ENCODE measurements at places on chromosomes 5 and 9.

DNA sequence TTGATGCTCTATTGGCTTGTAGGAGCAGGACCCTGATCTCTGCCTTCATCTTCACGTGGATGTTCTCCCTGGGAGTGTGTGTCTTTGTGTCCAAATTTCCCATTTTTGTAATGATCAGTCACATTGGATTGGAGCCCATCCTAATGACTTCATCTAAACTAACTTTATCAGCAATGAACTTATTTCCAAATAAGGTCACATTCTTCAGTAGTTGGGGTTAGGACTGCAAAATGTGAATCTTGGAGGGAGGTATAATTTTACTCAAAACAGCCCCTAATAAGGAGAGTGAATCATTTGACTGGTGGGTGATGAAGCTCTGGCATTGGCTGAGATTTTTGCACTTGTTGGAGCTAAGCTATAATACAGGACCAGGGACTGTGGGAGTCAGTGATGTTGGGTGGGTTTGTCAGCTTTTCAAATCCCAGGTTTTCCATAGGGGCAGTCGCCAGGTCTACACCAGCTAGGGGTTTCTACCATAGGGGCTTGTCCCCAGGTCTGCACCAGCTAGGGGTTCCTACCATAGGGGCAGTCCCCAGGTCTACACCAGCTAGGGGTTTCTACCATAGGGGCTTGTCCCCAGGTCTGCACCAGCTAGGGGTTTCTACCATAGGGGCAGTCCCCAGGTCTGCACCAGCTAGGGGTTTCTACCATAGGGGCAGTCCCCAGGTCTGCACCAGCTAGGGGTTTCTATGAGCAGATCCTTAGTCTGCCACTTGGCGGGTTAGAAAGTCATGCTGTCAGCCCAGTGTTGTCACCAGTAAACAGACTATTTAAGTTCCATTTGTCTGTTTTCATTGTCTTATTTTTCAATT lies 382.6 kb upstream of the DAP start:
- no peak for DNase-seq

DNA sequence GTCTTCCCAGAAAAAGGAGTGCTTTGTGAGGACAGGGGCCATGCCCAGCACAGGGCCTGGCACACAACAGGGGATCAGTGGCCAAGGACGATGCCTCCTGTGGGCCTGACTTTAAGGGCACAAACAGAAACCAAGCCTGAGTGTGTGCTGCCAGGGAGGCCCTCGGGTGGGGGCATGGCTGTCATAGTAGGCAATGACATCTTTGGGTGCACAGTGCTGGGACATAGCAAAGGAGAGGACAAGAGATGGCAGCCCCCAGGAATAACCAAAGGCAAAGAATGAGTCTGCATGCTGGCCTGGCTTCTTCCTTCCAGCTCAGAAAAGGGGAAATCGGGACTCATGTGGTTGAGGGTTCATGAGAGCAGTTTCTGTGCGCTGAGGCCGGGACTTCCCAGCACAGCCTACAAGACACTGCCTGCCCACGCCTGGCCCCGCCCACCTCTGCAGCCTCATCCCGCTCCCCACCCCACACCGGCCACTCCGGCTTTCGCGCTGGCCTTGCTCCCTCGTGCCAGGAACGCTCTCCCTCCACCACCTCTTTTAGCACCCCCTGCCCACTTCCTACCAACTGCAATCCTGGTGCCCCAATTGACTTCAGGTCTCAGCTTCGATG lies 13.8 kb upstream of the LHX2 start:
- no peak for DNase-seq

GRCh38 chr5:165015126-165015525 lies 1509.7 kb downstream of the MAT2B start:
- no peak for DNase-seq

DNA sequence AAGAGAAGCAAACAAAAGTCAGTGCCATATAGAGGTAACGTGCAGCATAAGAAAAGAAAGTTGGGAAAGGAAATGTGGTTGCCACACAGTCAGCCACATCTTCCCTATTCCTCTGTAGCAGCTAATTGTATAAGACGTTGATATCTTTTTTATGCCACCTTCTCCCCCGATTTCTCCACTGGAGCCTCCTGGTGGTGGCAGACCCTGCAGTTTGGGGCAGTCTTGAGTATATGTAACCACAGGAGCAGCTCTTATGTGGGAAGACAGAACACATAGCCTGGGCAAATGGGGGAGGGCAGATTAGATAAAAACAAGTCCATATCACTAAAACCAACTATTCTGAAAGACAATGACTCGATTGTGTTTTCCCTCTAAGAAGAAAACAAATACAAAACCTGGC lies 99.7 kb downstream of the PLCXD3 start:
- DNase-seq: no peak

DNA sequence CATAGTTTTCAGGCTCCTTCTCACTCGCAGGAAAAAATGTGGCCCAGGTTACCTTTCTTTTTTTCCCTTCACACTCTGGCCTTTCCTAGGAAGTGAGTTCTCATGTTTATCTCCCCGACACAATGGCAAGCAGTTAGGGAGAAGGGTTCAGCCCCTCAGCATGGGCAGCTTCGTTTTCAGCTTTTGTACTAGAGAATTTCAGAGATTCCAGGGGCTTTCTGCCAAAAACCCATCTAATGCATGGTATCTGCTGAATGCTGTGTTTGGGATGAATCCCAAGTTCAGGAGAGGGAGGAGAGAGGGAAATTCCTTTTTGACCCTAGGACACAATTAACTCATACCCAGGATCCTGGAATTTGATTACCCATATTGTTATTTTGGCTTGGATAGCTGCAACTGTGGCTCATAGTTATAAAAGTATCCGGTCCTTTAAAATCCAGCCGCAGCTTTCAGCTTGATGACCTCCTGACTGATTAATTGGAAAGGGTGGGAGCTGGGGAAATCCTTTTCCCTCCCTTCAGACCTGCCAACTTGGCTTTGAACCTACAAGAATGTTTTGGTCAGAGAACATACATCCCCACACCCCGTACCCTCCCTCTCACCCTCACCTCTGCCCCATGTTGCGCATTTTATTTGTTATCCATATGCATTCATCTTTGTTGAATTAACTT lies 78.4 kb downstream of the TMEM252 start:
- DNase-seq: no peak

DNA sequence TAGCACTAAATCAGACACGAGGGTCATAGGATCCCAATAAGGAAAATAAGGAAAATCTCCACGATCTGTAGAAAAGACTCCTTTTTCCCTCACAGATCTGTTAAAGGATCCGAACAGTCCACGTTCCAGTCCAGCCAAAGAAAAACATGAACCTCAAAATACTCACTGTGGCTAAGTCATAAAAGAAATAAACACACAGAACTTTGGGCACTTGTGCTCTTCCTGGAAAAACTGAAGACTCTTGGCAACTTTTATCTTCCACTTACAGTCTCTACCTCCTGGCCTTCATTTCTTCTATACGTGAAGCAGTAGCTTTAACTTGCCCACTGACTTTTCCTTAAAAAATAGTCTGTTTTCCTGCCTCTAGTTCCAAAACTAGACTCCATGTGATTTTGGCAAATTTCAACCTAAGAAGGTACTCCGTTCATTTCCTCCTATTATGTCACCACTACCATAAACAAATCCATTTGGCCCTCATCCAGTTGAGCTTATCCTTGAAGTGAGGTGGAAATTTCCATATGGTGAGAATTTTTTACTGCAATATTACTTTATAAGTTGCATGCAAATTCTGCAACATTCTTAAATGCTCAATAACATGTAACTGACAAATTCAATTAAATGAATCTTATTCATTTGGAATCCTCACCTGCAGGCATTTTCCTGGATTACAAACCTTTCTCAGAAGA lies 5.3 kb upstream of the LHFPL2 start:
- DNase-seq: no peak

- no peak for DNase-seq
These were observed 185.4 kb upstream of the SEMA6A start for GRCh38 chr5:116759860-116760640.
